ENCODE measurements at places on chromosomes 5 and 9. TPM values are rescaled to one million over a fixed set of nuclear protein-coding genes. Genes with fewer than 3 reads are reported as not detected.

CCDC183 gene
- not detected for total RNA-seq

OLFM1 gene
- 0.16 TPM for total RNA-seq

SYNPO gene
- total RNA-seq, result 15.3 TPM

TAS2R1 gene
- total RNA-seq, result not detected

MUSK gene
- total RNA-seq, result 0.40 TPM

Data from epithelial cell of alveolus of lung (primary cell).